Daoy (cell line): ENCODE measurements at places on chromosomes 3 and 15. TPM values are rescaled to one million over a fixed set of nuclear protein-coding genes. Genes with fewer than 3 reads are reported as not detected.
A peak's percentile ranks its signal among the peaks of the same experiment; 100 is the strongest.

C3orf80 gene
- 0.06 and 1.0 TPM in 2 replicates for total RNA-seq

- peak; percentile 55 for DNase-seq
Measured at GRCh38 chr3:111621535-111621934, 26.4 kb upstream of the ZBED2 start.

DNA sequence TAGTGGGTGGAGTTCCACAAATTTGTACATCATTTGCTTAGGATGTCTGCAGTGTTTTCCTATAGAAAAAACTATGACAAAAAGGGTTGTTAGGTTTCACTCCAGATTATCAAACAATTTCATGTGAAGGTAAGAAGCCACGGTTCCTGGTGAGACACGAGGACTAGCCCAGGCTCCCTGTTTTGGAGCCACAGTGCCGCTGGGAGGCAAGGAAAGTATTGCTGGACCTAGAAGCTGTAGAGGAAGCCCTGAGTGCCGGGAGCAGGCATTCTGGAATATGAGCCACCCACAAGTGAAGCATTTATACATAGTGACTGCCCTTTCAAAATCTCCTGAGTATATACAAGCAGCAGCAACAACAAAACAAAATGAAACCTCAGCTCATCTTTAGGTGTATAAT is 142.0 kb downstream of the GABRB3 start:
- DNase-seq: peak; percentile 49

GRCh38 chr3:108546247-108546646 is 35.9 kb upstream of the MYH15 start:
- no peak for DNase-seq

- DNase-seq: peak; percentile 78
Measured at GRCh38 chr3:135513106-135514059, 452.1 kb upstream of the PPP2R3A start.
